ENCODE measurements at places on chromosomes 4 and X.

- H3K27ac ChIP-seq: no peak overlapping the region
- peaks cover 30% of the 10 kb centered on the region for H3K27me3 ChIP-seq
- no peak for DNase-seq
- H3K4me1 ChIP-seq: no peaks in the 10 kb centered on the region
- H3K4me3 ChIP-seq: no peak overlapping the region
- no peaks in the 10 kb centered on the region for H3K36me3 ChIP-seq
Measured at GRCh38 chr4:24477919-24478318, 106.4 kb downstream of the DHX15 start.

- no peaks in the 10 kb centered on the region for H3K4me1 ChIP-seq
- no peak for DNase-seq
- no peak overlapping the region for H3K4me3 ChIP-seq
- no peak overlapping the region for H3K27ac ChIP-seq
Measured at GRCh38 chr4:144288011-144288903, 147.7 kb upstream of the GYPA start.

- H3K4me3 ChIP-seq: no peak within 1 kb of the TSS
- H3K4me1 ChIP-seq: no peaks in the 10 kb centered on the region
- H3K27ac ChIP-seq: no peak within 1 kb of the TSS
- DNase-seq: no peak
- H3K27me3 ChIP-seq: no peaks in the 10 kb centered on the region
- H3K36me3 ChIP-seq: no peaks in the 10 kb centered on the region
Measured at GRCh38 chr4:68447201-68447600, at the start of gene TMPRSS11E. Gene TMPRSS11E (plus strand): TSS chr4:68447463. CDS start chr4:68447513, 50 bp downstream.

GRCh38 chr4:151489462-151490203 is 80.7 kb downstream of the FHIP1A start:
- peaks cover 3% of the 10 kb centered on the region for H3K27me3 ChIP-seq
- H3K27ac ChIP-seq: no peak overlapping the region
- H3K4me3 ChIP-seq: no peak overlapping the region
- H3K36me3 ChIP-seq: no peaks in the 10 kb centered on the region
- no peaks in the 10 kb centered on the region for H3K4me1 ChIP-seq

GRCh38 chr4:143514901-143515300 is 1.4 kb downstream of the SMARCA5 start:
- H3K27me3 ChIP-seq: peaks cover 7% of the 10 kb centered on the region
- H3K27ac ChIP-seq: peak overlapping the region; percentile 97
- H3K4me1 ChIP-seq: peaks cover 38% of the 10 kb centered on the region
- H3K36me3 ChIP-seq: peaks cover 26% of the 10 kb centered on the region
- DNase-seq: no peak

DNA sequence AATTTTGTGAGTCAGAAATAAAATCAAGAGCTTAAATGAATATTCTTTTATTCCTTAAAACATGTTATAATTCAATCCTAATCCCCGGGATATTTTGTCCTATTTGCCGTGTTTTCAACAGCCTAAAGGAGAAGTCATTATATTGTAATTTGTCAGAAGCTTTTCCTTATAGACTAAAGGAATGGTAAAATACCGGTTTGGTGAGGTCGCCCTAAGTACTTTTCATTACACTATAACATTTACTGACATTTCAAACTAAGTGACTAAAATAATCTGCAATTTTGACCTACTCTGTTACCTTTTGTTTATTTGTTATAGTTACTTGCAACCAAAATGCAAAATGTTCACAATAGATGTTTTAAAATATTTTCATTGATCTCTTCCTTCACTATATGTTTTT is 8.8 kb downstream of the DCLK2 start:
- no peak overlapping the region for H3K4me3 ChIP-seq
- no peaks in the 10 kb centered on the region for H3K36me3 ChIP-seq
- DNase-seq: no peak

- H3K36me3 ChIP-seq: no peaks in the 10 kb centered on the region
- no peaks in the 10 kb centered on the region for H3K4me1 ChIP-seq
- no peaks in the 10 kb centered on the region for H3K27me3 ChIP-seq
- no peak overlapping the region for H3K4me3 ChIP-seq
- H3K27ac ChIP-seq: no peak overlapping the region
Measured at GRCh38 chrX:153380691-153381090, 20.5 kb downstream of the PNMA6E start.

DNA sequence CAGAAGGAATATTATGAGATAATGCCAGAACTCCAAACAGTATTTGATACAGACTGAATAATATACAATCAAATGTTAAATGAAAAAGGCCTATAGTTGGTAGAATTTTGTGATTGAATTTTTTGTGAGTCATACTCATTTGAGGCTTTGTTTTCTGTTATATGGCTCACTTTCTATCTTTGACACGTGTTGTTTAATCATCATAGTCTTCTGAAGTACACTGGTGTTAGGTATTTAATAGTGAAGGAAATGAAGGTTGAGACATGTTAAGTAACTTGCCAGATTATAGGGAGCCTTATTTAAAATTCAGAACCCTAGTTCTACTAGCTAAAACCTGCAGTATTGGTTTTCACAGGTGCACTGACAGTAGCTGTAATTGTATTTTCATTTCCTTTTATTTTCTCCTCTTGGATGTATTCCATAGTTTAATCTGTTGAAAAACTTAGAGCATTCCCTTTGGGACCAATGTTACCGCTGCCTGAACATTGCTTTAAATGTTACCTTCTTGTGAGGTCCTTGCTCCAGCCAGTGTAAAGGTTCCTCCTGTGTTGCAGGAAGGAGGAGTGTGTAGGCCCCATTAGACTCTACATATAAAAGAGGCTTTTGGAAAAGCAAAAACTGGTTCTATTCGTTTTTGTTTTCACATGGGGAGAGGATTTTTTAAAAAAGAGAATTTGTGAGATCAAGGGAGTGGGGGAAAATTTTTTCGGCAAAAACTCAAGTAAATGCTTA is 224.1 kb downstream of the ARHGAP10 start:
- no peaks in the 10 kb centered on the region for H3K36me3 ChIP-seq
- no peak for DNase-seq

- H3K27me3 ChIP-seq: no peaks in the 10 kb centered on the region
- H3K27ac ChIP-seq: no peak overlapping the region
- no peaks in the 10 kb centered on the region for H3K4me1 ChIP-seq
- DNase-seq: no peak
- no peak overlapping the region for H3K4me3 ChIP-seq
Measured at GRCh38 chr4:32073542-32073941, 1353.4 kb downstream of the PCDH7 start.

DNA sequence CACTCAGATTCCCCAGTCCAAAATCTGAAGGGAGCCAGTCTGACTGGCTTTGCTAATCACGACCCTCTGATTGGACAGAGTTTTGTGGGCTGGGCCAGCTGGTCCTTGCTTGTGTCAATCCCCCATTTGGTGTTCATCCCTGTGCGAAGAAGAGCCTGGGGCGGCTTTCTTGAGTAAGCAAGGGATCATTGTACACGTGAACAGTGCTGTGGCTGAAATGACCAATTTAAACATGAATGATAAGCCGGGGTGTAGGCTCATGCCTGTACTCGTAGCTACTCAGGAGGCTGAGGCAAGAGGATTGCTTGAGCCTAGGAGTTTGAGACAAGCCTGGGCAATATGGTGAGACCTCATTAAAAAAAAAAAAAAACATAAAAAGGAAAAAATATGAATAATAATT is 379.1 kb downstream of the RAPGEF2 start:
- no peak for DNase-seq
- no peaks in the 10 kb centered on the region for H3K4me1 ChIP-seq
- no peak overlapping the region for H3K4me3 ChIP-seq
- peaks cover 3% of the 10 kb centered on the region for H3K27me3 ChIP-seq

All from natural killer cell treated with Interleukin-12 subunit alpha and Interleukin-12 subunit beta and Interleukin-15 and Interleukin-18, amount 100 ng/mL, for 72 hours (primary cell).